T-helper 9 cell (primary cell): ENCODE measurements at places on chromosomes 13 and 19.

DNA sequence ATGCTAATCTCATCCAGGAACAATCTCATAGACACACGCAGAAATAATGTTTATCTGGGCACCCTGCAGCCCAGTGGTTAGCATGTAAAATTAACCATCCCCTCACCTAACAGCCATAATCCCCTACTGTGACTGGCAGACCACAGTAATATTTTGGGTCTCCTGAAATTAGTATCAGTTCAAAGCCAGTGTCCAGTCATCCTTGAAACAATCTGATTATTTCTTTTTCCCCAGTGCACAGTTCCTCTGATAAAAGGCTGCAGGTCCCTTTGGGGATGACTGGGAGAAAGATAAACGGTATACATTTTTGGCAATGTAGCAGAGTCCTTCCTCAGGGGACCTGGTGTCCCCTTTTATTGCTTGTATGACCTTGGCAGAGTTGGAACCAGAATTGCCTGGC is 50.4 kb upstream of the CYSLTR2 start:
- DNase-seq = no peak

- DNase-seq = no peak
Observed at GRCh38 chr19:36837176-36837905, 846 bp downstream of the ZNF790 start.

- no peak for DNase-seq
Observed at GRCh38 chr13:72508392-72508791, 219.0 kb downstream of the MZT1 start.

DNA sequence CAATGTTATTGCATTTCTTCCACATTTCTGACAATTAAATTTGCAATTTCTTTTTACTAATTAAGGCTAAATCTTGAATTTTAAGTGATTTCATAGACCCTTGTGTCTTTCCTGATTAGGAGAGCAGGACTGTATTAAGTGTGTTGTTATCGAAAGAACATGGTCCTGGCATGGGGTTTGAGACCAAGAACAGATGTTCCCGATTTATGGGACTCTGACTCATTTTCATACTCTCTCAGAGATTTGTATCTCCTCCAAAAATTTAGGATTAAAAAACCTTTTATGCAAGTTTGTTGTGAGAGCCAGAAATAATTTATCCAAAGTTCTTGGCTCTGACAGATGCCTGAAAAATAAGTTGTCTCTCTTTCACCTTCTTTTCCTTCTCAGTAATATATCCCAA is 589.3 kb upstream of the ARGLU1 start:
- no peak for DNase-seq

DNA sequence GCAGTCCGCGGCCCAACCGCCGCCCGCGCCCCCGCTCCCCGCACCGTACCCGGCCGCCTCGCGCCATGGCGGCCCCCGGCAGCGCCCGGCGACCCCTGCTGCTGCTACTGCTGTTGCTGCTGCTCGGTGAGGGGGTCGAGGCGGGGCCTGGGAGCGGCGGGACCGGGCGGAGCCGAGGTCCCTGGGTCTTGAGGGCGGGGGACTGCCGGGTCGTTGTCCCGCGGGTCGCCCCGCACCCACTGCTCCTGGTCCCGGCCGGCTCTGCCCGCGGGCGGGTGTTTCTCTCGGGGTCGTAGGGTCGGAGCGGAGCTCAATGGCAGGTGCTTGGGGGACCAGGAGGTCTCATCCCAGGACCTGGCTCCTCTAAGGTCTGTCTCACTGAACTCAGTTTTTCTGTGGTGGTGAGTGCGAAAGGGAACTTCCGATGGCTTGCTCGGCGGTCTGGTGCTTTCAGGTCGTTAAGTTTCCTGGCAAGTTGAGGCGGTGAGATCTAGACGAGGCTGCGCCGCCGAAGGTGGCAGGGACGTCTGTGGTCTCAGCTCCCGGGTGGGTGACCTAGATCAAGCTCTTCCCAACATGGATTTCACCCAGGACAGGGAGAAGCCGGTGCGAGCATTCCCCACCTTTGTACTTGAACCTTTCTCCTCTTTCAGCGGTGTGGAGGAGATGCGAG is 467 bp downstream of the LAMP1 start:
- DNase-seq = peak; percentile 39

GRCh38 chr13:73958657-73959397 is 175.4 kb downstream of the KLF12 start:
- no peak for DNase-seq

GRCh38 chr19:57651654-57651996 is 17.1 kb upstream of the ZSCAN4 start:
- no peak for DNase-seq

- no peak for DNase-seq
Observed at GRCh38 chr19:3603121-3603811, 3.4 kb downstream of the TBXA2R start.

- no peak for DNase-seq
Observed at GRCh38 chr19:14770944-14771839, 7.2 kb downstream of the ADGRE2 start.

GRCh38 chr19:1252821-1253513 is 4.6 kb downstream of the MIDN start:
- DNase-seq = peak; percentile 69

GRCh38 chr19:10701955-10702525 is 801 bp downstream of the QTRT1 start:
- no peak for DNase-seq

GRCh38 chr13:19845758-19846157 is 17.7 kb downstream of the ZMYM5 start:
- DNase-seq = no peak

GRCh38 chr13:35472323-35472881 is 4.1 kb downstream of the MAB21L1 start:
- no peak for DNase-seq

DNA sequence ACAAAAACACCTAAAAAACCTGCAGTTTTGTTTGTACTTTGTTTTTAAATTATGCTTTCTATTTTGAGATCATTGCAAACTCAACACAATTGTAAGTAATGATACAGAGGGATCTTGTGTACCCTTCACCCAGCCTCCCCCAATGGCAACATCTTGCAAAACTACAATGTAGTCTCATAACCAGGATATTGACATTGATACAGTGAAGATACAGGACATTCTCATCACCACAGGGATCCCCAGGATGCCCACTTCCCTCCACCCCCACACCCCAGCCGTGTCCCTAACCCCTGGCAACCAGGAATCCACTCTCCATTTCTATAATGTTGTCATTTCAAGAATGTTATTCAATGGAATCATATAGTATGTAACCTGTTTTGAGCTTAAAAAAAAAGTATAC is 10.3 kb upstream of the C5AR2 start:
- no peak for DNase-seq

GRCh38 chr19:676339-677105 is at the start of gene FSTL3:
TSS of gene FSTL3 (plus strand) at chr19:676392. CDS start at chr19:676424, 32 bp downstream.
- no peak for DNase-seq

- no peak for DNase-seq
Observed at GRCh38 chr13:104086759-104087158, 1020.5 kb upstream of the SLC10A2 start.

DNA sequence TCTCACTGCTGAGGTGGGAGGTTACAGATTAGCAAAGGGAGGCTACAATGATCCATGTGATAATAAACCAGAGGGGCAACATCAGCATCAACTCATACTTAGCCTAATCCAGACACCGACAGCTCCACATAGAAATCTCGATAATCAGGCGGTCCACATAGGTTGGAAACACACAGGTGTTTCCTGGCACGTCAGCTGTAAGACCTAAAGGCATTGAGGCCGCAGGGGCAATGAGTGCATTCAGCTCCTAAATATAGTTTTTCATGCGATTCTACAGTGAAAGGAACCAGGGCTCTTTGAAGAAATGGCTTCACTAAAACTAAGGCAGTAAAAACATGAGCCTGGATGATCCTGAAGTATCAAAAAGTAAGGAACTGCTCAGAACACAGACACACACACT is 19.3 kb downstream of the PLPP2 start:
- DNase-seq = no peak

DNA sequence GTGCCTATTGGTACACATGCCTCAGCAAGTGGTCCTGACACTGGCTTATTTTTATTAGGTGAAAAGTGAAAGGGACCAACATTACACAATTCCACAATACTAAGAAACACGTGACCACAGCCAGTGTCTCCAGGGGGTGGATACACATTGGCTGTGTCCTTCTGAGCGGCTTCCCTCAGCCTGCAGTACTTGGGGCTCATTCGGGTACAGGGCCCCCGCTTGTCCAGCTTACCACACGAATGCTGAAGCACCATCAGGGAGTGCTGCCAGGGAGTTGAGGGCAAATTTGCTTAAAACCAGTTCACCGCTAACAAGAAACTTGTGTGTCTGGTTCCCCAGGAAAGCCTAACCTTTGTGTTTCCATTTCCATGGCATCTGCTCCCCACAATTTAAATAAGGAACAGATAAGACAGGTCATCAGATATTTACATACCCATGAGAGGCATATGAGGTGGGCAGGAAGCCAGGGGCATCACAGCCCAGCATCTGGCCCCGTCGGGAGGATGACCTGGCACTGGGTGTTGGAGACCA is 23.3 kb downstream of the PBX4 start:
- no peak for DNase-seq

- no peak for DNase-seq
Observed at GRCh38 chr13:62633448-62633847, 1217.8 kb upstream of the PCDH20 start.

GRCh38 chr13:21478881-21479808 is 20.0 kb upstream of the ZDHHC20 start:
- peak; percentile 24 for DNase-seq

GRCh38 chr13:35920816-35921215 is 210.4 kb downstream of the DCLK1 start:
- DNase-seq = no peak

- DNase-seq = no peak
Observed at GRCh38 chr13:62292714-62293480, 877.2 kb upstream of the PCDH20 start.

GRCh38 chr19:15584095-15584494 is 30.9 kb upstream of the CYP4F8 start:
- no peak for DNase-seq

GRCh38 chr19:42115219-42115618 is 17.0 kb downstream of the POU2F2 start:
- DNase-seq = no peak

DNA sequence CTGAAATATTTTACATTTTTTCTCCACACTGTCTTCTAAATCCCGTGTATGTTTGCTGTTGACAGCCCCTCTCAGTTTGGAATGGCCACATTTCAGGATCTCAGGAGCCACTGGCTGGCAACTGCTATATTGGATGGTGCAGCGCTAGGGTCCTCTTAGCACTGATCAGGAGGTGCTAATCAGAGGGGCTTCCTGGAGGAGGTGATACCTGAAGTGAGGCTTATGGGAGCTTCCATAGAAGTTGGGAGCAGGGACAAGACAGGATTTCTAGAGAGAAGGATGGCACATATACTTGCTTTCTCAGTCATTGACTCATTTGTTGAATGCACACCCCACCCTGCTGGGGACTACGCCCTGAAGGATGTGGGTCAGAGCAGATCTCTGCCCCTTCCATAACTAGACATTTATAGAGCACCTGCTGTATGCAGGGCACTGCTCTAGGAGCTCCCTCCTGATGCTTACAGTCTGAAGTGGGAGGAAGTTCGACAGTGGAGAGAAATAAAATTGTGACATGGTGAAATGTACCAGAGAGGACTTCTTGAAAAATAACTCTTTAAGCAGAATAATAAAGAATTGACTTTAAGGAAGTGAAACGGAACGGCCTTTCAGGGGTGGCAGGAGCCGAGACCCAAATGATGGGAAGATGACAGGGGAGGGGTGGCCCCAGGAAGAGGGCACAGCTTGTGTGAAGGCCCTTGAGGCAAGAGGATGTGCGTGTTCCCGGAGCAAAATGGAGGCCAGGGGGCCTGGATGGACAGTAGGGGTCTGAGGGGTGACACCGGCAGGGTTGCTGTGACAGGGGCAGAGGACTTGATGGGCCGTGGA is 13.1 kb downstream of the AP2A1 start:
- DNase-seq = no peak

- no peak for DNase-seq
Observed at GRCh38 chr19:10724573-10725071, 6.7 kb downstream of the DNM2 start.

DNA sequence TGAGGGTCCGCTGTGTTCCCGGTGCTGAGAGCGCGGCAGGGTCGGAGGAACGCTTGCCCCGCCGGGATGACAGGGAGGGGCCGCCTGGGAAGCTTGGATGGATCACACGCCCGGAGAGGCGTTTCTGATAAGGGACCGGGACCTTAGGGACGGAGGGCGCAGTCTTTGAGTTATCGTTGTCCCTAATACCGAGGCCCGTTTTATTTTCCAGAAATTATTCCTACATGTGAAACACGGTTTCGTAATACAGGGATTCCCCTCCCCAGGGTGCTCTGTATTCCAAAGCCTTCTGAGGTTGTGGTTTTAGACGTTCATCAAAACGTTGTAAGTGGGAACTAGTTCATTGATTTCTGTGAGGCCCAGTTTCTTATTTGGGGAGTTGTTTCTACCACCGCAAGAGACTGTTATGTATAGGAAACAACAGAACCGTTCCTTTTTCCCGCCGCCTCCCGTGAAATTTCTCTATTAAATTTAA is 752 bp downstream of the PDCD5 start:
- DNase-seq = no peak

DNA sequence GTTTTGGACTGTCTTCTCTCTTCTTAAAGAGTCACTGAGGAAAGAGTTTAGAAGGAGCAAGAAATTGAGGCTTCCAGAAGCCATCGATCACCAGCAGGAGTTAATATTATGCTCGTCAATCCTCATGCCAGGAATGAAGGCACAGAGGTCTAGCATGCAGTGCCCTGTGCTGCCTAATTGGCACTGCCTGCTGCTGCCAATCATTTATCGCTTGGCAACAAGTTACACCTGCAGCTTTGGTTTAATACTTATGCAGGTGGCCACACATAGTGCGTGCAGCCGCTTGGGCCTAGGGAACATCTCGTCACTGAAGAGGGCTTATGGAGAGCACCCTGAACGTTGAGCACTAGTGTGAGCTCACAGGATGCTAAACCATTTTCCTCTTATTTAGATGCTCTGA is 2.7 kb upstream of the SOX1 start:
- no peak for DNase-seq

GRCh38 chr19:13850910-13851733 is 25.8 kb upstream of the NANOS3 start:
- peak; percentile 66 for DNase-seq

DNA sequence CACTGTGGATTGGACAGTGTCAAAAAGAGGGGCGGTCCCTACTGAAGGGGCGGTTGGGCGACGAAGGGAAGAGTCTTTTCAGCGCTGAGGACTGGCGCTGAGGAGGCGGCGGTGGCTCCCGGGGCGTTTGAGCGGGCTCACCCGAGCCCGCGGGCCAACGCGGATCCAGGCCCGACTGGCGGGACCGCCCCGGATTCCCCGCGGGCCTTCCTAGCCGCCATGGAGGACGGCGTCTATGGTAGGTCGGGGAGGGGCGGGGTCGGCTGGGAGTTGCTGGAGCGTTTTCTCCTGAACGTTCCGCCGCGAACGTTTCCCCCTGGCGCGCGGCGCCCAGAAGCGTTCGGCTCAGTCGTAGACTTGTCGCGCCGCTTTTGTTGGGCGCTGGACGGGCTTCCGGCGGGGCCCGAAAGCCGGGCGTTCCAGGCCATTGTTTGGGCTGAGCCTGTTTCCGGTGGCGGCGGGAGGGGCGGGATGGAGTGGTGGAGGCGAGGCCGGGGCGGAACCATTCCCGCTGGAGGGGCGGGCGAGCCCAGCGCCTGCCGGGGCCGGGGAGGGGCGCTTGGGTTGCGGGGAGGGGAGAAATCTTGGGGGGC is at the start of gene CYTH2:
TSS of gene CYTH2 (plus strand) at position 81 of the 593 bp plus-strand sequence. CDS start at position 220, 139 bp downstream.
- peak; percentile 63 for DNase-seq
